SK-N-SH treated with all-trans-retinoic acid at 6 μM for 48 hours (cell line): ENCODE measurements at places on chromosomes 4 and X.

DNA sequence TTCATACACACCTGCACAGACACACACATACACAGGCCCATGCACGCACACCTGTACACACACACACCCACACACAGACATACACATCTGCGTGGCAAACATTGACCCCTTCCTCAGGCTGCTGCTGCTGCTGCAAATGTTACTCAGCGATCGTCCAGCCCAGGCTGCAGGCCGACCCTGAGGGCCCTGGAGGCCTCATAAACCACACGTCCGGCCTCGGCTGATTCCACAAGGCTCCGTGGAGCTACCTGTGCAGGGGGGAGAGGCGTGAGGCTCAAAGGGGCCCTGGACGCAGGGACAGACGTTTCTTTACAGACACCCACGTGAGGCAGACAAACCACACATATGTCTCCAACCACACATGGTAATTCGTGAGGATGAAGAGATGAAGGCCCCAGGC lies 53.9 kb upstream of the PPP2R3B start:
- ATAC-seq = no peak

DNA sequence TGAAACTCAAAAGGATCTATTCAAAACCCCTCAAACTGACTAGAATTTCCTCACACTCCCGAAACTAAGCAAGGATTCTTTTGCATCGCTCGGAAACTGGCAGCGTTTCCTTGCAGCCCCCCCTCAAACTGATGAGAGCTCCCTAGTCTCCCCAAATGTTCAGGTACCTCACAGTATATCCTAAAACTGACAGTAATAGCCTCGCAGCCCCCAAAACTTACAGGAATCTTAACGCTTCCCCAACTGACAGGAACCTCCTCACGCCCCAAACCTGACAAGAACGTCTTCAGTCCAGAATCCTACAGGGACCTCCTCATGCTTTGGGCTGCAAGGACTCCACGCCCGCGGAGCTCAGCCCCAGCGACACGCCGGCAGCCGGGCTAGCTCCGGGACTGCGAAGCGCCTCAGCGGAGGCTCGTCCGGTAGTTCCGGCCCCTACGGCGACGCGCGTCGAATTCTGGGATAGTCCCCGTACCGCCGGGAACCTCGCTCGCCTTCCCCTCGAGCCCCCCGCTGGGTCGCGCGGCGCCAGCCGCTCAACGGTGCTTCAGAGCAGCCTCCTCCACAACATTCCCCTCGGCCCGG lies 640 bp downstream of the PHF8 start:
- ATAC-seq = peak; percentile 46

DNA sequence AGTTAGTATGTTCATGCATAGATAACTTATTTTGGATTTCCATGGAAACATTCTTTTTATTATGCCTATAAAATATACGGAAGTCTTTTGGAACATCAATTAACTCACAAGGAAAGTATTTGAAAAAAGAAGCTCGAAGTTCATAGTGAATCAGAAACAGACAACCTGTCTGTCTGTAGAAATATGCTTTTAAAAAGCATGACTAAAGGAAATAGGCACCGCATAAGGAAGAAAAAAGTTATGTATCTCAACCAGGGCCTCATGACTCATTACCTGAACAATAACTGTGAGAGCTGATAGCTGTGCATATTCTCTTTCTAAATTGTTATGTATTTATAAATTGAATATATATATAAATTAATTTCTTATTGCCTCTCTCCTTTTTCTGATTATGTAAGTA lies 324.1 kb downstream of the TLL1 start:
- no peak for ATAC-seq

DNA sequence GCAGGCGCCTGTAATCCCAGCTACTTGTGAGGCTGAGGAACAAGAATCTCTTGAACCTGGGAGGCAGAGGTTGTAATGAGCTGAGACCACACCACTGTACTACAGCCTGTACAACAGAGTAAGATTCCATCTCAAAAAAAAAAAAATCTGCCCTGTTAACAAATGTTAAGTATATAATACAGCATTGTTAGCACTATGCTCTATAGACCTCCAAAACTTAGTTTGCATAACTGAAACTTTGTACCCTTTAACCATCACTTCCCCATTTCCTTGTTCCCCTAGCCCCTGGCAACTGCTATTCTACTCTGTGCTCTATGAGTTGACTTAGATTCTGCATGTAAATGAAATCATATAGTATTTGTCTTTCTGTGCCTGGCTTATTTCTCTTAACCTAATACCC lies 76.7 kb downstream of the TAB3 start:
- no peak for ATAC-seq

DNA sequence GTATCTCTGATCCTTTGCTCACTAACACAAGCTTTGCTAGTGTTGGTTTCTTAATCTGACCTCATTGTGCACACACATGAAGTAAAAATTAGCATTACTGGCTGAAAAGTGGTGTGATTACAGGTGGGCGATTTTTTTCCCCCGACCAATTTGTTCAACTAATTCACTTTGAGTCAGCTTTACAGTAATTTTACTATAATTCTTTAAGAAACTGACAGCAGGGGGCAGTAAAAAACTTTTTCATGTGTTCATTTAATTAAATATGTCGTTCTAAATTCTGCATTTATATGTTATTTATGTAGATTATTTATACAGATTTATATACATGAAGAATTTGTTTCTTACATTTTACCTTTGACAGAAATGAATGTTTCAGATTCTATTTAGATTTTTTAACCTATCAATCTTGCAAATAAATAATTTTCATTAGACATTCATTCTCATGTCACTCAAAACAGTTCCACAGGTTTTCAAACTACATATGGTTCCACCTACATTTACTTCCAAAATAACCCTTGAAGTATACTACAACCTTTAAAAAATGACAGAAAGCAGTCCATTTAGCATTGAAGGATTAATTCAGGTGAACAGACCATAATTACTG lies 17.5 kb downstream of the PALLD start:
- peak; percentile 47; the same call in 1 of the 3 replicates for ATAC-seq

- no peak for ATAC-seq
Observed at GRCh38 chr4:59195839-59196238, 2004.3 kb upstream of the ADGRL3 start.

GRCh38 chr4:144627663-144628076 lies 18.3 kb upstream of the HHIP start:
- no peak for ATAC-seq

GRCh38 chr4:83906561-83906960 lies 370.7 kb downstream of the GPAT3 start:
- ATAC-seq = no peak

DNA sequence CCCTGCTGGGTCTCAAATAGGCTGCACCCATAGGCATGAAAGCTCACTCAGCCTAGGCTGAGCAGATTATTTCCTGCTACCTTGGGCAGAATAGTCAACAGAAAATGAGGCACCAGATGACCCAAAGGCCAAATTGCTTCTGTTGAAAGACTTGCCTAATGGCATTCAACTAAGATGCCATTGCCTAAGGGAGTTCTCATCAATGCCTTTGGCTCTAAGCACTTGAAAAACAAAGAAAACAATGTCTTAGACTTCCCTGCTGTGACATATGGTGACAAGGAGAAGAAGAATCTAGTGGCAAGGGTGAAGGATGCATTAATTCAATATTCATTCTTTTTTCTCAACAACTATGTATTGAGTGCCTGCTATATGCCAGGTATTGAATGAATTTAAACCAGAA lies 25.7 kb upstream of the PCDH19 start:
- no peak for ATAC-seq

GRCh38 chr4:83307920-83308319 lies 23.3 kb upstream of the COQ2 start:
- ATAC-seq = no peak

DNA sequence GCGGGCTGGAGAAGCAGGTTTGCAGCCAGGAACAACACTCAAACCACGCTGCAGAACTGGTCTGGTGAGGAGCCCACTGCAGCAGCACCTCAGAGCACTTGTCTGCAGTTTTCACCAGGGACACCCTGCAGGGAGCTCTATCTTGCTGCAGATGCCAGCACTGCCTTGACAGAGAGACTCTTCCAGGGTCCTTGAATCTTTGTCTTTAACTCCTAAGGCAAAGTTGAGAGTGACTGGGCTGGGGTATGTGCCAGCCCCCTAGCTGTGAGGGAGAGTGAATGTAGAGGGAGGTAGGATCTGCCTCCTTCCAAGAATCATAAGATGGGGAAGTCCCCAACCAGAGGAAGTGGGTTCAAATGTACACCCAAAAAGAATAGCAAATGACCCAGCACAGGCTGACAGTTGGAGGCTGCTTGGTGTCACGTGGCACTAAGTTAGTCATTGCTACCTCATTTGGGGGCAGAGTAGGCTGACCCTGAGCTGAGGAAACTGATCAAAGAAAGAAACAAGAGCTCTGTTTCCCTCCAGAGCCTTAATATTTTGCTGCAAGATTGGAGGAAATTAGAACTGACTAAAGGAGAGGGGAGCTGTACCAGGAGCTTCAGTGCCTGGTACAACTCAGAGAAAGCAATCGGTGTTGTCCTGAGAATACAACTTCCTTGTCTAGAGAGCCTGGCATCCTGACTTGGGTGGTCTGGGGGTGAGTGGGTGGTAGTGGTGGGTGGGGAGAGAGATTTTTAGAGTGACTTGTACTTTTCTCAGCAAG lies 28.2 kb upstream of the HUWE1 start:
- peak; percentile 49 for ATAC-seq

DNA sequence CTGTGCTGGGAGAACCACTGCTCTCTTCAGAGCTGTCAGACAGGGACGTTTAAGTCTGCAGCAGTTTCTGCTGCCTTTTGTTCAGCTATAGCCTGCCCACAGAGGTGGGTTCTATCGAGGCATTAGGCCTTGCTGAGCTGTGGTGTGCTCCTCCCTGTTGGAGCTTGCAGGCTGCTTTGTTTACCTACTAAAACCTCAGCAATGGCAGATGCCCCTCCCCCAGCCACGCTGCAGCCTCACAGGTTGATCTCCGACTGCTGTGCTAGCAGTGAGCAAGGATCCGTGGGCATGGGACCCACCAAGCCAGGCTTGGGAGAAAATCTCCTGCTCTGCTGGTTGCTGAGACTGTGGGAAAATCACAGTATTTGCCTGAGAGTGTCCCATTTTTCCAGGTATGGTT lies 133.8 kb upstream of the UBQLN2 start:
- ATAC-seq = no peak

DNA sequence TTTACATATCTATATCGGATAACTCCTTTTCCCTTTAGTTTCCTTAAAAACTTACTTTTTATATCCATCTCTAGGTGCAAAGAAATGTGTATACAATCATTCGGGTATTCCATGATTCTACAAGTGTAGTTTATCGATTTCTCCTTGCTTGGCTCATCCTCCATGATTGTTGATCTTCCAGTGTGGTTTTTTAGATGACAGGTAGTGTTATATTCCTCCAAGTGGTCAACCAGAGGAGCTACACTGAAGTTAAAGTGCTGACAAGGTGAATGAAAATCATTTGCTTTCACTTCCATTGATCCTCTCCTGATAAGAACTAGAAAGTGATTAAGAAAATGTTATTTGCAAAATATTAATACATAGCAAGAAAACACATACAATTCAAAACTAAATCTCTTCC lies 38.5 kb downstream of the TMEM156 start:
- ATAC-seq = peak; percentile 61; the same call in 2 of the 3 replicates

GRCh38 chr4:105191621-105192210 lies 45.0 kb downstream of the TET2 start:
- ATAC-seq = peak; percentile 73

GRCh38 chr4:12894062-12894461 lies 590.1 kb downstream of the RAB28 start:
- no peak for ATAC-seq
